Fibroblast of villous mesenchyme (primary cell): ENCODE measurements at places on chromosomes 5 and 9. TPM values are rescaled to one million over a fixed set of nuclear protein-coding genes. Genes with fewer than 3 reads are reported as not detected.

Gene PTGDS
- total RNA-seq, result 10.8 and 21.9 TPM in 2 replicates

Gene TPM2
- 1,636 and 1,893 TPM in 2 replicates for total RNA-seq

Gene SPINK13
- not detected in 2 replicates for total RNA-seq

Gene TXNDC8
- not detected in 2 replicates for total RNA-seq

Gene TRUB2
- 17.7 and 20.6 TPM in 2 replicates for total RNA-seq

Gene CAMK4
- 1.3 and 3.2 TPM in 2 replicates for total RNA-seq

Gene ARL14EPL
- not detected in 2 replicates for total RNA-seq

Gene SLC45A2
- total RNA-seq, result under 0.01 TPM in 1 of 2 replicates, not detected in the other

Gene C1QTNF2
- total RNA-seq, result 0.43 and 0.64 TPM in 2 replicates

Gene DPP7
- 41.5 and 44.8 TPM in 2 replicates for total RNA-seq

Gene FABP6
- not detected in 2 replicates for total RNA-seq

Gene ADAM19
- 89.8 and 119 TPM in 2 replicates for total RNA-seq

Gene CHSY3
- total RNA-seq, result 9.9 and 11.3 TPM in 2 replicates

Gene TAF11L5
- total RNA-seq, result not detected in 2 replicates

Gene PALM2AKAP2
- 24.5 and 31.5 TPM in 2 replicates for total RNA-seq

Gene ZNF483
- 2.6 and 5.6 TPM in 2 replicates for total RNA-seq

Gene AK8
- total RNA-seq, result 0.32 TPM in 1 of 2 replicates, not detected in the other

Gene ADGRD2
- total RNA-seq, result not detected in 2 replicates

Gene CAVIN4
- total RNA-seq, result 0.64 and 1.3 TPM in 2 replicates

Gene TRIP13
- total RNA-seq, result 16.8 and 29.8 TPM in 2 replicates

Gene UGCG
- 179 and 399 TPM in 2 replicates for total RNA-seq

Gene COL15A1
- total RNA-seq, result 1.7 and 19.0 TPM in 2 replicates

Gene SAPCD2
- 5.2 TPM in 2 replicates for total RNA-seq

Gene FBXO38
- 74.7 and 99.5 TPM in 2 replicates for total RNA-seq

Gene BRINP1
- total RNA-seq, result under 0.01 TPM in 2 replicates

Gene MSX2
- total RNA-seq, result 0.32 and 0.43 TPM in 2 replicates

Gene SLC6A7
- total RNA-seq, result under 0.01 TPM in 2 replicates

Gene HEMGN
- not detected in 2 replicates for total RNA-seq

Gene TIMD4
- not detected in 2 replicates for total RNA-seq

Gene PPP1R2B
- under 0.01 TPM in 2 replicates for total RNA-seq
